Stimulated activated CD4-positive, alpha-beta T cell treated with anti-CD3 and anti-CD28 coated beads, TNF-alpha, amount 100 ng/mL, for 1 hour (primary cell): ENCODE measurements at places on chromosomes 7 and 10.

DNA sequence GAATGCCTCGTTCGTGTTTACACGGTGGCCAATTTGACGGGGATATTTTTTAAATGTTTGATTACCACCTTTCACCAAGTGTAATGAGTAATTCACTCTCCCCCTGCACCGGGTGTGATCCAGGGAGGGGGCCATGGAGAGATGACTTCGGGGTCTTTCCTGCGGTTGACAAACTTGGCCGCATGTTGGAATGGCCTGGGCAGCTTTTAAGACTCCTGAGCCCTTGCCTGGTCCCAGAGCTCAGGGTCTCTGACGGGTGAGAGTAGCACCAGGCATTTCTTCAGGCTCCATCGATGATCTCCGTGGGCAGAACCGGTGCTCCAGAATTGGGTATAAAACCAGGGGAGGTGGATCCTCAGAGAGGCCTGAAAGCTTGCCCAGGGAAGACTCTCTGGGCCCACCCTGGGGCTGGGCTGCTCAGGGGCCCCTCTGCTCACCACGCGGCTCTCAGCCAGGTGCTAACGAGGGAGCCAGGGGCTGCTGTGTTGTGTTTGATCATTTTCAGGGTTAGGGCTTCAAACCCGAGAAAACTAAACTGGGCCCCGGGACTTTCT, 882 bp downstream of the ZNF282 start:
- no peak for DNase-seq

- no peak for DNase-seq
Measured at GRCh38 chr7:1950452-1951158, 280.5 kb downstream of the ELFN1 start.

DNA sequence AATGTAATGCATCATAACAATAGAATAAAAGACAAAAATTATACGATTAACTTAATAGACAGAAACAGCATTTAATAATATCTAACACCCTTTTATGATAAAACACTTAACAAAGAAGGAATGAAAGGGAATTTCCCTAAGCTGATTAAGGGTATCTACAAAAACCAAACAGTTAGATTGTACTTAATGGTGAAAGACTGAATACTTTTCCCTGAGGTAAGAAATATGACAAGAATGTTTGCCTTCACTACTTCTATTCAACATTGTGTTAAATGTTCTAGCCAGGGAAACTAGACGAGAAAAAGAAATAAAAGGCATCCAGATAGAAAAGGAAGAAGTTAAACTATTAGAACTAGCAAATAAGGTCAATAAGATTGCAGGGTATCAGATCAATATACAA, 276.9 kb downstream of the BAMBI start:
- no peak for DNase-seq

GRCh38 chr7:124992851-124993562, 63.4 kb upstream of the POT1 start:
- DNase-seq: no peak

- DNase-seq: no peak
Measured at GRCh38 chr7:55099066-55099820, 80.4 kb downstream of the EGFR start.

DNA sequence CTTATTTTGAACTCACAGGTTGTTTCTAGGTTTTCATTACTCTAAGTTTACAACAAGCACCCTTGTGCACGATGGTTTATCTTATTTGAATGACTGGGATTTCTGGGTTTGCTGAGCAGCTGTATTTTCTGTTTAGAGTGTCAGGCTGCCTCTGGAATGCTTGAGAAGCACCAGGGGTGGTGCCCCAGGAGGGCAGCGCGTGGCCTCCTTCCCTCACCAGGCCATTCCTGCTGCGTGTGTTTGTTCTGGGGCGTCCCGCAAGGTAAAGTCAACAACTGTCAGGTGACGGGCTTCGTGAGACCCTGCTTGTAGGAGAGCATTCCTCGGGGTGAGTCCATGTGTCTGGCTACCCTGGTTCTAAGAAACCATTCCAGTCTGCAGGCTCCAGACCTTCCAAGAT, 54.9 kb downstream of the FAM171A1 start:
- no peak for DNase-seq
